ENCODE measurements at places on chromosomes 11 and 22.

DNA sequence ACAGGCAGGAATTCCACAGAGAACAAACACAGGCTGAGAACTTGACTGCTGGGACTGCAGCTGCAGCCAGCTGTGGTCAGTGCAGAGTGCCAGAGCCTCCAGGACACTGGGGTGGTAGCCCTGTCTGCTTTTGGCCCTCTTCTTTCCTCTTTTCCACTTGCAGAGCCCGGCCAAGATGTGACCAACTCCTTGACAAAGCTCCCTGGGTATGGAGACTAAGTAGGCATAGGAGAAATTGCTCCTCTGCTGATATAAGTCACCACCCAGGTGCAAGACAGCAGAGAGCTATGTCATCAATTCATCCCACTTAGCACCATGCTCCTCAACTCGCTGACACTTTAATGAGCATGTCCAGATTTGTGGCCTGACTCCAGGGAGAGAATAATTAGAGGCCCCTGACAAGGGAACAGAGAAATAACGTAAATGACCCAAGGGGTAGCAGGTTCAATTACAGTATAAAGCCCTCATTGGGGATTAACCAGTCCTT is 369.4 kb upstream of the B3GAT1 start:
- DNase-seq: no peak

- no peak for DNase-seq
Observed at GRCh38 chr11:62896049-62896448, 15.4 kb downstream of the SLC3A2 start.

DNA sequence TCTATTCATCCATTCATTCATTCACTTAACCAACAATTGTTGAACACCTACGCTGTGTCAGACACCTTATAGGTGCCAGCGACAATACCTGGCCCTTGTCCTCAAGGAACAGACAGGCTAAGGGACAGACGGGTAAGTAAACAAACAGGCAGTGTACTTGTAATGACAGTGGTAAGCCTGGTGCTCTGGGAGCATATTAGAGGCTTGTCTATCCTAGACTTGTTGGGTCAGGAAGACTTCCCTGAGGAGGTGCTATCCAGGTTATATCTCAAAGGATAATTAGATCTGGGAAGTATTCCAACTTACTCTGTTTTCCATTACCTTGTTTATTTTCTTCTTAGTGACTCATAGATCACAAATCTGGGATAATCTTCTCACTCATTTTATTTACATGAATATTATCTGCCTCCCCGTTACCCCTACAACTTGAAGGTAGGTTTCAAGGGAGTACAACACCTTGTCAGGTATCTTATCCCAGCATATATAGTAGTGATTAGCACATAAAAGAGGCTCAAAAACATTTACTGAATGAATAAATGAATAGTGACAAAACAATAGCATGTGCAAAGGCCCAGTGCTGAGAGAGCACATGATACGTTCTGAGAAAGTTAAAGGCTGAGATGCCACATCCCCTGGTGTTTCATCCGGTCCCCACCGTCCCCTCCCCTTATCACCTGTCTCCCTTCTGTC is 75.3 kb upstream of the NCAM1 start:
- no peak for DNase-seq

GRCh38 chr11:127926721-127927120 is 660.6 kb downstream of the ETS1 start:
- no peak for DNase-seq

GRCh38 chr11:63670433-63671321 is 499 bp downstream of the ATL3 start:
- DNase-seq: no peak

GRCh38 chr22:39150848-39151215 is 1.6 kb downstream of the CBX7 start:
- no peak for DNase-seq

GRCh38 chr22:46149512-46150033 is 753 bp upstream of the PPARA start:
- DNase-seq: no peak

DNA sequence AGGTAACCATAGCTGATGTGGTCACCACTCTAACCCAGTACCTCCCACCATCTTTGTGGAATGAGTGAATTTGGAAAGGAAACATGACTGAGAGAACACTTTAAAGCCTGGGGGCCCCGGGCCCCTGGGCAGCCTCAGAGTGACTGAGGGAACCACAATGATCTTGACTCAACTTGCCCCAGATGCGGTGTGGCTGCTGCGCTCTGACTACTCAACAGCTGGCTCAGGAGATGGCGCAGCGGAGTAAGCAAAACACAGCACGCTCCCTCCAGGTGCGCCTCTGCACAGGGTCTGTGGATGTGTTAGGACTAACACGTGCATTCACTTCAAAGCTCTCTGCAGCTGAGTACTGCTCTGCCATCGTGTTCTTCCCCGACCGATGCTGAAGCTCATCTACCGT is 5.9 kb downstream of the RNF215 start:
- no peak for DNase-seq

GRCh38 chr11:112999520-112999919 is 38.3 kb downstream of the NCAM1 start:
- DNase-seq: no peak

DNA sequence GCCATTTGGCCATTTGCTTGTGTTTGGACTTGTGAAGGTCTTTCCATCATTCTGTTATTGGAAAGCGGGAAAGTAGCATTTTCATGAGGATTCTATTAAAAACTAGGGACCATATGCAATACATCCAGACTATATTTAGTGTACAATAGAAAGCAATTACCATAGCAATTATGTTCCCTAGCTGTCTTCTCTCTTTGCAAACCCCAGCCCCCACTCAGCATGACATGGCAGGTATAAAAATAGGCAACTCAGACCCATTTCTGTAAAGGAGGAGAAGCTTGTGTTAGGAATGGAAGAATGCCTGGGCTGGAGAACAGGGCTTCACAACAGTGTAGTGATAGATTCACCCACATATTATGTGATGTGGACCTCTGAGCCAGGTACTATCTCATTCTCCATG is 12.4 kb downstream of the OR51B6 start:
- DNase-seq: no peak
